Activated gamma-delta T cell treated with anti-CD3 and anti-CD28 coated beads, Interleukin-2, amount 50 U/mL, for 16 hours (primary cell): ENCODE measurements at places on chromosomes 4 and X.

DNA sequence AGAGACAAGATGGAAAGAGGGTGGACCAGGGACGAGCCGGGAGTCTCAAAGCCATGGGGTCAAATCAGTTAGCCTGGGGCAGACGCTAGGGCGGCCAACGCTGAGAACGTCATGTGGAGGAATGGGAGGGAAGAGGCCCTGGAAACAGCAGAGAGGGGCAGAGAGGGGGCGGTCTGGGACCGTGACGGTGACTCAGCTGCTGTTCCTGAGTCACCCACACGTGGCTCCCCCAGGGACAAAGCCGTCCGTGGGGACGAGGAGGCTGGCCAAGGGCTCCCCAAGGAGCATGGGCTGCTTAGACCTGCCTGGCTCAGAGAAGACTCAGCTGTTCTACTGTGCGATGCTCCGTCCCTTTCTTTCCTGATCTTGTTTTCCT is 108.4 kb upstream of the LRPAP1 start:
- no peak for DNase-seq

DNA sequence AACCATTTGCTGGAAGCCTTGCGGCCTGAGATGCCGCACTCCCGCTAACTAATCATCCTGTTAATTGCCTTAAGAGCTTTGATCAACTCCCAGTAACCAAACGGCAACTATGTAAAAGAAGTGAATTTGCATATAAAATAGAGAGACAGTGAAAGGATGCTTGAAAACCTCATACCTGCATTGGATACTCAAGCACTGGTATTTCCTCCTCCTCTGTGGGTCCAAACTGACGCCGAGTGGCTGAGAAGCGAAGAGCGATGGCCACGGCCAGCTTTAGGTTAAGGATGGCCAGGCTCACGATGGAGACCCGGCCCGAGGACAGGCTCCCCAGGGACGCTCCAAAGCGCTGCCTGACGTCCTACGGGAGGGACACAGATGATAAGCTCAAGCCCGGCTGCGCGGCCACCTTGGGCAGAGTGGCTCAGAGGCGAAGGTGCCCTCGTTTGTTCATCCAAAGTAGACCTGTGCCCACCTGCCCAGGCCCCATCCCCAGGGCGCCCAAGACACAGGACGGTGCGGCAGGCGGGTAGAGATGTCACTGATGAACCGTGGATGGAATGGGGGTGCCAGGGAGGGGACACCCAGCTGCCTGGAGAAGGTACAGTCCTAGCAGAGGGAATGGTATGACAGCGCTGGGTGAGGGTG is 43.6 kb downstream of the ACOX3 start:
- no peak for DNase-seq

DNA sequence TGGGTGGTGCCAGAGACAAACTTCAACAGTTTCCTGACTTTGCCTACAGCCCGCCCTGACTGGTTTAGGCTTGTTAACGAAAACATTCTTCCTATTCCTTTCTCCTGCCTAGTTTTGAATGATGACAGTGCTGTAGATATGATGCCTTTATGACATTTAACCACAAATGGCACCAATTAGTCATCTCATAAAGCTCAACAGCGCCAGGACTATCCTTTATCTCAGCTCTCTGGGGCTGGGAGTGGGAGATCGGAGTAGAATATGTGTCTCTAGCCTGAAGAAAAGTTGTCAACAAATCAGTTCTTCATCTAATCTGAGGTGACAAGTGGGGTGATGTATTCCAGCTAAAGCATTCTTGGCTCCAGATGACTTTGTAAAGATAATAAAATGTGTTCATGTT is 64.6 kb upstream of the SH3RF1 start:
- DNase-seq: no peak

DNA sequence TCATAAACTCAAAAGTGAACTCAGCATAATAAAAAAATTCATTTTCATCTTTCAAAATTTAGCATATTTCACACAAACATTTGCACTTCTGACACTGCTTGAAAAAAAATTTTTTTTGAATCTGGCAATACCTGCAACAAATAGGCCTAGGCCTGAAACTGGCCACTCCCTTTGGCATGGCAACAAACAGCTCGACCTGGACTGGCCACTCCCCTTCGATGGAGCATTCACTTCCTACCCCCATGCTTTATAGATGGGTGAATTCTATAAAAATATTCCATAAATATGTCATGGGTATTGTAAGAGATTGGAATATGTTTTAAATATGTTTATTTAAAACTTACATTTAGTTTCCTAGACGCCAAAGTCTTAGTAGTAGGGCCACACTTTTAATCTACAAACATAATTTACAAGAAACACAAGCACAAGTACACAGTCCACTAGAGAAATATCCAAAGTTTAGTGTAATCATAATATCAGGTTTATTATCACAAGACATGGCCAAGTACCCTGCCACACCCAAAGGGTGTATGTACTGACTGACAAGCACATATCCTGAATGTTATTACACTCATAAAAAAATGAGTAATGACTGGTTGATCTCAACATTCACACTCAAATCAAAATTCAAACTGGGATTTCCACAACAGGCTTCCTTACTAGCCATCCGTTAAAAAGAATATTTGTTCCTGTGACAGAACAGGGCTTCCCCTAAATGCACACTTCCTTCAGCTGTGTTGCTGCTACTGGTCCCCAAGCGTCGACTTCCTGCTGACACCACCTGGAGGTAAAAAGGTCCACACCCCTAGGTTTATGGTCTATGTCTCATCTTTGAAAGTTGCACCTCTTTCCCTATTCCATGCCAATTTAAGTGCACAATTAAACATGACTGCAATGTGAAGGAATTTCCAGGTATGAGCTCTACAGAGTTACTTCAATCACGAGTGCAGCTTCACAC is 271.5 kb downstream of the NR3C2 start:
- no peak for DNase-seq

DNA sequence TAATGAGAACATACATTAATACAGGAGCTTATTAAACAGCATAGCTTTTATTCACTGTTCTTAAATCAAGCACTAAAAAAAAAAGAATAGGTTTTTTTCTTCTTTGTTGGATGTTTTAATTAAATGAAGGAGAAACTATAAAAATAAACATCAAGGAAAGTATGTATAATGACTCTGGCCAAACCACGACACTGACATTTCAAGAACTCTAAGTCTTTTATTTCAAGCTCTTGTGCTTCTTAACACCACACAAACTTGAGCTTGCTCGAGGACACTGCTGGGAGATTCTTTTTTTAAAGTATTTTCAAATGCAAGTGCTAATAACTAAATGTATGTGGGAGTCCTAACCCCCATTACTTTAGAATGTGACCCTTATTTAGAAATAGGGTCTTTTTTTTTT is 204.9 kb upstream of the PPARGC1A start:
- no peak for DNase-seq

- DNase-seq: no peak
Measured at GRCh38 chr4:81143183-81143582, 71.8 kb downstream of the PRKG2 start.

DNA sequence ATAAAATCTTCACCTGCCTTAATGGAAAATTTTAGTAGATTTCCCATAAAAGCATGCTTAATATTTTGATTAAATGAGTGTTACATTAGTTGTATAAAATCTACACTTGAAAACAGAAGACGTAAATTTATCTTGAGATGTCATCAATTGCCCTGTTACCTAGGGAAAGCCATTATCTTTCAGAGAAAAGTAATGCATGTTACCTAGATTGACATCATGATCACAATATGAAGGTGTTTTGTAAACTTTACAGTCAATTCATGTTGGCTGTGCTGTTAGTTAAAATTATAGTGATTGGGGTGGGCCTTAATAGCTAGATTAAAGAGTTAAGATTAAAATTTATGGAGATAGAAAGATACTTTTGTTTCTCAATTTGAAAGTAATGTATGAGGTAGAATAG is 293.2 kb upstream of the PCDH18 start:
- no peak for DNase-seq

DNA sequence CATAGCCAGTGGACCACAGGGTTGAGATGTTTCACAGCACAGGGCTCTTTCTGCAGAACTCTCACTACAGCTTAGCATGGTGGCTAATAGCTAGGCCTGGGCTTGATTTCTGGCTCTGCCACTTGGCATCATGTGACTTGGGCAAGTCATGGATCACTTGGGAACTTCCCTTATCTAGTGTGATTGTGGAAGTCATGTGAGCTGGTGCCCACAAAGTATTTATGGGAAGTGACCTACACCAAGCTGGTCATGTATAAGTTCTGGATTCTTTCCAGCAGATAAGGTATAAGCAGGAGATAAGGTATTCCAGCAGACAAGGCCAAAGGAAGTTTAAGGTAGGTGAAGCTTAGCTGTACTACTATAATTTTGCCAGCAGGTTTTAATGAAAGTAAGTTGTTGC is 61.0 kb downstream of the REELD1 start:
- no peak for DNase-seq

GRCh38 chr4:110629214-110629754 is 6.4 kb upstream of the PITX2 start:
- no peak for DNase-seq

DNA sequence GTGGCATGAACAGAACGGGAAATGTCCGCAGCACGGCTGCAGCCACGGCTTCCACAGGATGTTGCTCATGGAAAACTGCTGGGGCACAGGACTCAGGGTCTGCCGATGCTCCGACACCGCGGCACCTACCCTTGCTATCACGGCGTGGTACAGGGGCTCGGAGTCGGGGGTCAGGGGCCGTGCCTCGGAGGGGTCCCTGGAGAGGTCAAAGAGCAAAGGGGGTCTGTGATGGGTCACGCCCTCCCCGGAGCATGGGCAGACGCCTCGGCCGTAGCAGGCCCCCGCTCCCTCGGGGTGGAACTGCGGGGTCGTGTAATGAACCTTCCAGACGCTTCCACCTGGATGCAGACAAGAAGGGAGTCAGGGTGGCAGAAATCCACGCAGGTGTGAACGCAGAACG is 21.8 kb downstream of the ARSD start:
- no peak for DNase-seq

- DNase-seq: no peak
Measured at GRCh38 chr4:178415925-178416324, 973.7 kb upstream of the AGA start.

GRCh38 chr4:186702940-186703339 is 20.7 kb downstream of the FAT1 start:
- DNase-seq: no peak

DNA sequence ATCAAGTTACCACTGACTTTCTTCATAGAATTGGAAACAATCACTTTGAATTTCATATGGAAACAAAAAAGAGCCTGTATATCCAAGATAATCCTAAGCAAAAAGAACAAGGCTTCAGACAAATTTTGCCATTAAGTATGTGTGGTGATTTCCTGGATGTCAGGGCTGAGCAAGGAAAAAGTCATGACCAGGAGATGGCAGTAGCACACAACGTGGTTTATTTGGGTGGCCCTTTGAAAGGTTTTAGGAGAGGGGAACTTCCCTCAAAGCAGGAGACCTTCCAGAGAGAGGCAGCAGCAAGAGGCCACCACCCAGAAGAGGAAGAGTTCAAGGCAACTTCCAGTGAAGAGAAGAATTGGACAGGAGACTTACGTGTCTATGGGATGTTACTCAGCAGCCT is 18.1 kb upstream of the ZXDB start:
- DNase-seq: no peak

- peak; percentile 58 for DNase-seq
Measured at GRCh38 chrX:56563231-56564161, at the start of gene UBQLN2. Gene UBQLN2 (plus strand): TSS chrX:56563627. CDS start chrX:56563874, 247 bp downstream.

DNA sequence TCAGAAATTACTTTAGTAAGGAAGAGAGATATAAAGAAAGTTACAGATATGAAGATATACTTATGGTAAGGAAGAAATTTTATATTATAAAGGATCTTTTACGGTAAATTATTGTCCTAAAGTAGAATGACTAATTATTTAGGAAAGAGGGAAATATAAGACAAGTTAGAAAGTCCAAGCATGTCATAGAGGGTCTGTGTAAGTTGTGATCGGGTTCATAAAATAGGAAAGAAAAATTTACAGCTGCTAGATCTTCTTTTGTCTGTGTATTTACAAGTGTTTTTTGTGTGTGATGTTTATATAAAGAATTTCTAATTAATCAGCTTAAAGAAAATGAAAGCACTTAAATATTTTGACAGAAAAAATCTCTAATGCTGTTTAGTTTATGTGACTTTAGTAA is 1054.9 kb upstream of the DIAPH2 start:
- DNase-seq: no peak

DNA sequence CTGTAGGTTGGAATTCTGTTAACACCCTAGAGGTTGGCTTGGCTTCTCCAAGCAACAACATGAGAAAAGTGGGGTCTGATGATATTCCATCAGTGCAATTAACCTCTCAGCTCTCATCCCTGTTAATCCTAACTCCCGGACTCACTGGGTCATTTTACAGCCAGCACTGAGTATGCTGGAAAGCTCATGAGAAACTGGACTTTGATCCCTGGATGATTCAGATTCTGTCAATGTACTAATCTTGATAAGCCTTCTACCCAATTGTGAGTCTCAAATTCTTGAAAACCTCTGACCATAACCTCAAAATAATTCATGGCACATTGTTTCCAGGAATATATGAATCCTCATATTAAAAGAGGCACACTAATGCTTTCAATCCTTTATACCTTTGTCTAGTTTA is 244.3 kb upstream of the DCAF8L1 start:
- no peak for DNase-seq

- no peak for DNase-seq
Measured at GRCh38 chrX:15206306-15206705, 63.6 kb downstream of the ASB9 start.

- DNase-seq: no peak
Measured at GRCh38 chrX:151912221-151912620, 468 bp upstream of the MAGEA4 start.

DNA sequence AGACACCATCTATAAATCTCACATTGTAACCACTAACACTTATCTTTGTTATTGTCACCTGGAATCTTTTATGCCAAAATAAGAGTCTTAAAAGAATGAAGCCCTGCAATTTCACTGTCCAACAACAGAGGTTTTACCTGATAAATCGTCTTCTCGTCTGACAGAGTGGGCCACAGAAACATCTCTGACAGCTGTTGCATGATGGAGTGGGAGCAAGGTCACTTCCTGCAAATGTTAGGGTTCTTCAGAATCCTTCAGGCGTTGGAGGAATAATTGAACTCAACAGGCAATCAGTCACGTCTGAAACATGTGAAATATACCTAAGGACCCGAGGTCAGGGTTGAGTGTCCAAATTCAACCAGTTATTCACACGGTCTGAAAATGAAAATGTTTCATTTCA is 353.6 kb downstream of the TRIML1 start:
- DNase-seq: no peak

DNA sequence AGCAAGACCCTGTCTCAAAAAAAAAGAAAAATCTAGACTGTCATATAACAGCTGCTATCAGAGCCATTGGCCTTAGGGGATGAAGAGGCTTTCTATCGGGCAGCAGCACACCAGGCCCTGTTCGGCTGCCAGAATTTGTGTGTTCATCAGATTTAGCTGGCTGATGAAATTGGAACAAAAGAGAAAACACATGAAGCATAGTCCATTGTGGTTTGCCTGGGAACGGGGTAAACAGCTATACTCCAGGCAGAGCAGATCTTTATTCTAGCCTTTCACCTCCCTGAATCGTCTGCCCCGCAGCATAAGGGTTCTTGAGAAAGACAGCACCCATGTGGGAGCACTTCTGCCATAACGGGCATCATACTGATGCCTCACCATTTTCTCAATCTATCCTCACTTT is 11.6 kb downstream of the TKTL1 start:
- DNase-seq: no peak

- DNase-seq: no peak
Measured at GRCh38 chr4:99323756-99324155, 2.6 kb upstream of the ADH1B start.

GRCh38 chr4:9812501-9813340 is 31.3 kb downstream of the DRD5 start:
- no peak for DNase-seq
